CD4-positive, alpha-beta T cell treated with Interferon alpha-2 for 1 hour (primary cell): ENCODE measurements at places on chromosomes 6 and 20.

- DNase-seq: no peak
Observed at GRCh38 chr6:105212587-105212986, 32.8 kb upstream of the POPDC3 start.

- DNase-seq: no peak
Observed at GRCh38 chr6:11078266-11078665, 15.4 kb upstream of the SMIM13 start.

DNA sequence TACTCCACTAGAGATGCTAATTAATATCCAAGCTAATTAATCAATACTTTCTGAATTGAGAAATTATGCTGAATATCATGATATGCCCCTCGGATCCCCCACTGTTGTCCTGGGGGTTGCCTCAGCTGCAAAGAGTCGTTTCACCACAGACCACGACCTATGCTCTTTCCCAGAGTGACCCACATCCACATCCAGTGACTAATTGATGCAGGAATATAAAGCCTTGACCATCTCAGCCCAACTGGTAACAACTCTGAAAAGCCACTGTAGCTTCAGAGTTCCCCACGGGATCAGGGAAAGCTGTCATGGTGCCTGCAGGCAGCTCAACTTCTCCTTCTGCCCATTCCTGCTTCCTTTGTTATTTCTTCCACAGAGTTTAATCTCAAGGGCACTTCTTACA, 116.9 kb downstream of the RWDD2A start:
- no peak for DNase-seq

DNA sequence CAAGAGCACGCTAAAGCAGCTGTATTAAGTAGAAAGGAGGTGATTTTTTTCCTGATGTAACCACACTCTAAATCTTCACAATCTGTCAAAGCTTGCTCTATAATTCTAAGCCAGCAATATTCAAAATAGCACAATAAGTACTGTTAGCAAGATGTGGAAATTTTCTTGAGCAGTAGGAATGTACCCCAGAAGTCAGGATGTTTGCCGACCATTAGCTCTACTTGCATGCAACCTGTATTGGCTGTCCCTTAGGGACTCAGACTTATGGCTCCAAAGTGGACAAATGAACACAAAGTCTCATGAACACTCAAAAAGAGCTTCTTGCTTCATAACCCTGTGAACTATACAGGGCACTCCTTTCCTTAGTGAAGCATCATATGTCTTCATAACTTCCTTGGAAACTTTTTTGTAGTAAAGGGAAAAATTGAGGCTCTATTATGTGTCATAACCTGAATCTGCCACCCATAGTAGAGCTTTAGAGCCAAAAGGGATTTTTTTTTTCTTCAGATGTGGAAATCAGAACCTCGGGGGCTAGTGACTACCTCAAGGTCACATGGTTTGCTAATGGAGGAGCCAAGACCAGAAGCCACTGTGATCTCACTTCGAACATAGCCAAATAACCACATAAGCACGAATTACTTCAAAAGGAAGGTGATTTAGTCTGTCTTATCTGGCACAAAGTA, 54.5 kb downstream of the ADGRG6 start:
- no peak for DNase-seq

- DNase-seq: no peak
Observed at GRCh38 chr6:41377071-41377470, 41.7 kb downstream of the NCR2 start.

GRCh38 chr6:52310932-52311331, 26.4 kb upstream of the MCM3 start:
- no peak for DNase-seq

DNA sequence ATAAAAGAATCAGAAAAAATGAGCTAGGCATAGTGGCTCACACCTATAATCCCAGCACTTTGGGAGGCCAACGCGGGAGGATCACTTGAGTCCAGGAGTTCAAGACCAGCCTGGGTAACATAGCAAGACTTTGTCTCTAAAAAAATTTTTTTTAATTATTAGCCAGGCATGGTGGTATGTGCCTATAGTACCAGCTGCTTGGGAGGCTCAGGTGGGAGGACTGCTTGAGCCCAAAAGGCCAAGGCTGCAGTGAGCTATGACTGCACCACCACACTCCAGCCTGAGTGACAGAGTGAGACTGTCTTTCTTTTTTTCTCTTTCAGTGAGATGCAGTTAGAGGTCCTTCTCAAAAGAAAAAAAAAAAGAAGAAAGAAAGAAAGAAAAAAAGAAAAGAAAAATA, 8.5 kb upstream of the SNRPC start:
- no peak for DNase-seq
